ENCODE measurements at places on chromosomes 3 and 15.

DNA sequence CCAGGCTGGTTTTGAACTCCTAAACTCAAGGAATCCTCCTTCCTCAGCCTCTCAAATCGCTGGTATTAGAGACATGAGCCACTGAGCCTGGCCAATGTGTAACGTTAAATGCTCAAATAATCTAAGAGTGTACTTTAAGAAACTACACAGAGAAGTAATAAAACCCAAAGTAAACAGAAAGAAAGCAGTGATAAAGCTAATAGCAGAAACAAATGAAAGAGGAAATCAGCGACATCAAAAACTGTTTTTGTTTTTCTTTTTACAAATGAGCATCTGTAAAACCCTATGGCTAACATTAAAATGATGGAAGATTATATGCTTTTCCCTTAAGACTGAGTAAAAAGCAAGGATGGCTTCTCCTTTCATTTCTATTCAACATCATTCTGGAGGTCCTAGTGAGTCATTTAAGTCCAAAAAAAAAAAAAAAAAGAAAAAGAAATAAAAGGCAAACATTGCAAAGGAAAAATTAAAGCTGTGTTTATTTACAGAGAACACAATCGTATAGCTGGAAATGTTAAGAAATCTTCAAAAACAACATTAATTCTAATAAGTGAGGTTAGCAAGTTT lies 36.8 kb upstream of the FNDC3B start:
- no peak for DNase-seq

DNA sequence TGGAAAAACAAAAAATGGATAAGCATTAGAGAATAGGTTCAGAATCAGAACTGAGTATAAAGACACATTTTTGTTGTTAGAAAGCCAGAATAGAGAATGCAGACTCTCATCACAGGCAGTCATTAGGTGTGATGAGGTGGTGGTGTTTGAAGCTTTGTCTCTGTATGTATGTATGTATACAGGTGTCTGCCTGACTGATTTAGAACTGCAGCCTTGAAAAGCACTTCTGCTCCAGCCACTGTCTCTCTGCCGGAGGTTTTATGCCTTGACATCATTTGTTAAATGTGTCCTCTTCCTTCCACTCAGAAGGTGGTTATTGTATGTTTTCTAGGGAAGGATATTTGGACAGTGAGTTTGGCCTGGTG lies 80.7 kb upstream of the ZBED2 start:
- no peak for DNase-seq

GRCh38 chr3:108180194-108180593 lies 42.0 kb downstream of the IFT57 start:
- no peak for DNase-seq

GRCh38 chr15:66128116-66128680 lies 125.4 kb downstream of the MEGF11 start:
- DNase-seq: no peak

DNA sequence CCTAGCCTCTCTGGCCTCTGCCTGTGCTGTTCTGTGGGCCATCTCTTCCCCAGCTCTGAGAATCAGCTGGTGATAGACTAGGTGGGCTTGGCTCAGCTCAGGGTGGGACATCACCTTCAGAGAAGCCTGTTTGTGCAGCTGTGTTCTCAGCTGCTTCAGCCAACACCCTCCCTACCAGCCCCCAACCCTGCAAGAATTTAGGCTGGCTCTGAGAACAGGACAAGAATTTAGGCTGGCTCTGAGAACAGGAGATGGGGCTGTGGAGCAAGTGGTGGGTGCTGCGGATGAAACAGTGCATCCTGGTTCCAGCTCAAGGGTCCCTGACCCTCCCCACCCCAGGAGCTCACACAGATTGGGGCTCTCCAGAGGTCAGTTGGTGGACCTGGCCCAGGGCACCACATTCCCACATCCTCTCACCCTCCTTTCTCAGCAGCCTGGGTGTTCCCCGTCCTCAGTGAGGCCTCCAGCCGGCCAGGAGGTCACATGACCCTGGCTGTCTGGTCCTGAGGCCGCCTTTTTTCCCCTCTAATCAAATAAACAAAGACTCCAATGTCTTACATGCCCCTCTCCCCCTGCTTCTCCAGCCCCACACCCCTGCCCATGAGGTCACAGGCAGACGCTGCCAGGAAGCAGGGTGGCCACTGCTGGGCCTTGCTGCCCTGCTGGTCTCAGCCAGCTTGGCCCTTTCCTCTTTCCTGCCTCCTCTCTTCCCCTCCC lies 14.9 kb downstream of the PLEKHO2 start:
- DNase-seq: peak; percentile 38

GRCh38 chr3:53863145-53863544 lies 16.8 kb downstream of the IL17RB start:
- peak; percentile 84 for DNase-seq

DNA sequence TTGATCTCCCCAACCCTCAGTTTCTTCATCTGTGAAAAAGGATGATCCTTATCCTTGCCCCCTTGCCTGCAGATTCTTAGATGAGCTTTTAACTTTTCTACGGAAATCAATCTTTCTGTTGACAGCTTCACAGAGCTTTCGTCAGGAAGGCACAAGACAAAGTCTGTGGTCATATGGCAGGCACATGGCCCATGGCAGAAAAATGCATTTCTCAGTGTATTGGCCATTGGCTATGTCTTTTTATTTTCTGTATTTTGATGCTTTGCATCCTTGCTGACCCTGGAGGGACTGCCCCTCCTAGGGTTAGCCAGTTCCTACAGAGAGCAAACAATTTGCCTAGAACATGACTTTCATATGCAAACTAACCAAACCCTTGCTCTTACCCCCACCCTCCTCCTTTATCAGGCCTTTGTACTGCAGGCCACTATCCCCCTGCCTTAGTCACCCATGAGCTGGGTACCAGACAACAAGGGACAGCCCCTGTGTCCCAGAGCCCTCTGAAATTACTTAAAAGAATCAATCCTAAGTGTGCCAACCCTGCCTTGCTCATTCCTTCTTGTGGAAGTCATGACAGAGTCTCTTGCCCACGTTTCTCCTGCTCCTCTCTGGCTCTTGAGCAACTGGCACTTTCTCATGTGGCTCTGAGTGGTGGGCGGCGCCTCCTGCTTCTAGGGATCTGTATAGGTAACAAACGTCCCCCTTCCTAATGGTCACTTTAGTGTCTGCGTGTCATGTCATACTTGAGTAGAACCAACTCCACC lies 24.1 kb upstream of the NOX5 start:
- DNase-seq: peak; percentile 35

DNA sequence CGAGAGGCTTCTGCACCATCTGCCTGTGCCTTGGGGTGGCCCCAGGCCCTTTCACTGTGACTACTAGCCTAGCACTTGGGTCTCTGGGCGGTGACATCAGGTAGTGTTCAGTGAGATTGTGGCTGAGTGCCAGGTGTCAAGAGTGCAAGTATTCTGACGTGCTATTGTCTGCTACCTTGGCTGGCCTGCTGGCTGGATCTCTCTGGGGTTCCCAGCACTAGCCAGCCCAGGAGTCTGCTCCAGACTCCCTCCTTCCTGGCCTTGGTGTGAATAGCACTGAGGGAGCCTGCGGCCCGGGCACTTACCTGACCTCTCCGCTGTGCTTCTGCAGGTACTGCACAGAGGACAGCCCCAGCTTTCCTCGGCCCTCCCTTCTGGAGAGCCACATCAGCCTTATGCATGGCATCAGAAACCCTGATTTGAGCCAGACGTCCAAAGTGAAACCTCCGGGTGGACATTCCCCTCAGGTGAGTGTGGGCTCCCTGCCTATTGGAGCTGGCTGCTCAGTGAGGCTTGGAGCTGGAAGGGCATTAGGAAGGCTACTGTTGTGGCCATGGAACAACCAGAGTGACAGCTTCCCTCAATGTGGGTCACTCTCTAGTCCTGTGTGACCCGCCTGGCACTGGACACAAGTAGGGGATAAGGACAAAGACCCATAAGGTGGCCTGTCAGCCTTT lies 17.5 kb upstream of the ALPK3 start:
- DNase-seq: no peak

Data from NCI-H526 treated with DMSO at 0.1 percent for 48 hours (cell line).